Activated naive CD4-positive, alpha-beta T cell treated with anti-CD3 and anti-CD28 coated beads for 36 hours (primary cell): ENCODE measurements at places on chromosomes 12 and 14.

DNA sequence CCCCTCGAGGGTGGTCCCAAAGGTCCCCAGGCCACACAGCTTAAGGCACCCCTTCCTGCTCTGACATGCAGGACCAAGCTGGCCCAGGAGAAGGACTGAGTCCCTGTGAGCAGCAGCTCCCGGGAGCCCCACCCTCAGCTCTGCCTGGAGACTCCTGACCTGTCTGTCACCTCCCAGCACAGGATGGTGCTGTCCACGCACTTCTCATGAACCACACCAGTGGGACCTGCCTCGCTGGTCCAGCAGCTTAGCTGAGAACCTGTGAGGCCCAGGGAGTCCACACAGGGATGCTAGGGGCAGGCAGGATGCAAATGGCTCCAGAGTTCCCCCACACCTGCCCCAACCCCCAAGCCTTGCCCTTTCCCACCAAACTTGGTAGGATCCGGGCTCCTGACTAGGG lies 27.7 kb downstream of the CCDC85C start:
- no peak for DNase-seq

- DNase-seq = no peak
These were observed 19.8 kb upstream of the KCNH3 start for GRCh38 chr12:49518914-49519573.

DNA sequence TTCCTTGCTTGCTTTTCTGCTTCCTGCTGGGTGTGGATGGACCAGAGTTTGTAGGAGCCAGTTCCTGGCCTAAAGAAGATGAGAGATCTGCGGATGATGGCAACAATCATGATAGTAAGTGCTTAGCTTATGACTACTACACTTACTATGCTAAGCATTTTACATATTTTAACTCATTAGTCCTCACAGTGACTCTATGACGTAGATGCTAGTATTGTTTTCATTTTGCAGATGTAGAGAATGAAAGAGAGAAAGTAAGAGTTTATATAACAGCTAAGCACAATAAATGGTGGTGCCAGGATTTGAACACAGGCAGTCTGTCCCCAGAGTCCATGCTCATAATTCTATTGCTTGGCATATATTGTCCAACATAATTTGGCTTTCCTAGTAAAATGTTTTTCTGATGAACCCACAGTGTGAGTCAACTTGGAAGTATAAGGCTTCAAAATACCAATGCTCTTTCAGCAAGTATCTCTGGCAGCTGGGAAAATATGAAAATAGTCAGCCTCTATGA lies 363.2 kb upstream of the DDHD1 start:
- DNase-seq = no peak

DNA sequence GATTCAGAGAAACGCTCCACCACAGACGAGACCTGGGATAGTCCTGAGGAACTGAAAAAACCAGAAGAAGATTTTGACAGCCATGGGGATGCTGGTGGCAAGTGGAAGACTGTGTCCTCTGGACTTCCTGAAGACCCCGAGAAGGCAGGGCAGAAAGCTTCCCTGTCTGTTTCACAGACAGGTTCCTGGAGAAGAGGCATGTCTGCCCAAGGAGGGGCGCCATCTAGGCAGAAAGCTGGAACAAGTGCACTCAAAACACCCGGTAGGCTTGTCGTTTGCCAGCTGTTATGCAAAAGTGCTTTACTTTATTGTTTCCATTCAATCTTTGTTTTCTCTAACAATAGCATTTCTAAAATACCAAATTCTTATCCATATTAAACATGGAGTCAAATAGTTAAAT lies 287.3 kb downstream of the NAV3 start:
- DNase-seq = no peak

DNA sequence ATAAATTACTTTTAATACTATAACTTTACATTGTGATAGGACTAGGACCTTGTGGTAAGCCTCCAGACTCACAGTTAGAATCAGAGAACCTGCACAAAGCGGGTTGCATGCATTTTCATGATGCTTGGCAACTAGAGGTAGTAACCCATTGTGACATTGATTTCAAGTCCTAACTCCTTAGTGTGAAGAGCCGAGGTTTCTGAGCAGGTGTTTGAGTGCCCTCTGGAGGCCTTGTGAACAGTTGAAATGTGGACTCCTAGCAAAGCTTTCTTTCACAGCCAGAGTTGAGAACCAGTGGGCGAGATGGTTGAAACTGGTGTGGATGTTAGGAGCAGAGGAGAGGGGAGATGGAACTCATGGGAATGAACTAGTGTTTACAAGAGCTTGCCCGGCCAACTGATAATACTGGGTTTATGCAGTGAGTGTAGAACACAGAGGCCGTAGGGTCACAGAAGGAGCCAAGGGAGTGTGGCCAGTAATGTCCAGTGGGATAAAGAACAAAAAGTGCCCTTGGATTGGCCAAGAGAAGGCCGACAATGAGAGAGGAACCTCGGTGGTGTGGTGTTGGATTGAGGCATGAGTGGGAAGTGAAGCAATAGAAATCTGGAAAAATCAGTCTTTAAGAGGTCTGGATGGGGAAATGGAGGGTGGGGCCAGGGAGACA lies 10.9 kb downstream of the ZNF664 start:
- peak; percentile 63 for DNase-seq

GRCh38 chr12:3602488-3602887 lies 111.5 kb downstream of the PRMT8 start:
- DNase-seq = no peak

DNA sequence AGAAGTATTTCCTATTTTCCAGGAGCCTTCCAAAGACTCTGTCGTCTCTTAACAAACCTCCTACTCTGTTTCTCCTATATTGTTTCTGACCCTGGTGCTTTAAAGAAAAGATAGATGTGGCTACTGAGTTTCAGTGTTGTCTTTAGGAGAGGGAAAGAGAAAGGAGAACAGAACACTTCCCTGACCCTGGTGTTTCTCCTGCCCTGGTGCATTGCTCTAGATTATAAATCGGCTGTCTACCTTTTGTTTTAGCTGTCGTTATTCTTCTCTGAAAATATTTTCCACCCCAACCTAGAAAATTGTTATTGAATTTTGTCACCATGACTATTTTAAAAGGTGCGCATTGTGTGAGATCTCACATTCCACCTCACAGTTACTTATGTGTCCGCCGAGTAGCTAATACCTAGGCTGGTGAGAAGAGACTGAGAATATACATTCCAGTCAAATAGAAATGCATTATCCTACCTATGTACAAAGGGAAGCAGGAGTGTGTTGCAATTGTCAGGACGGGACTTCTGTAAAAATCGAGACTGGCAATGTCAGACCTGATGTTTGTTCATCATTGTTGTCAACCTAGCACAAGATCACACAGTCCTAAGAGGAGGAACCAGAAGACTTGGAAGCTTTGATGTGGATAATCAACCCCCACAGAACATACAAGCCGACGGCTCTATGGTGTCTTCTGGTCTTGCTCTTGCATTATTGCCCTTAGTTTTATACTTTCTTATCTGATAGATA lies 108.7 kb upstream of the SLC38A4 start:
- no peak for DNase-seq

DNA sequence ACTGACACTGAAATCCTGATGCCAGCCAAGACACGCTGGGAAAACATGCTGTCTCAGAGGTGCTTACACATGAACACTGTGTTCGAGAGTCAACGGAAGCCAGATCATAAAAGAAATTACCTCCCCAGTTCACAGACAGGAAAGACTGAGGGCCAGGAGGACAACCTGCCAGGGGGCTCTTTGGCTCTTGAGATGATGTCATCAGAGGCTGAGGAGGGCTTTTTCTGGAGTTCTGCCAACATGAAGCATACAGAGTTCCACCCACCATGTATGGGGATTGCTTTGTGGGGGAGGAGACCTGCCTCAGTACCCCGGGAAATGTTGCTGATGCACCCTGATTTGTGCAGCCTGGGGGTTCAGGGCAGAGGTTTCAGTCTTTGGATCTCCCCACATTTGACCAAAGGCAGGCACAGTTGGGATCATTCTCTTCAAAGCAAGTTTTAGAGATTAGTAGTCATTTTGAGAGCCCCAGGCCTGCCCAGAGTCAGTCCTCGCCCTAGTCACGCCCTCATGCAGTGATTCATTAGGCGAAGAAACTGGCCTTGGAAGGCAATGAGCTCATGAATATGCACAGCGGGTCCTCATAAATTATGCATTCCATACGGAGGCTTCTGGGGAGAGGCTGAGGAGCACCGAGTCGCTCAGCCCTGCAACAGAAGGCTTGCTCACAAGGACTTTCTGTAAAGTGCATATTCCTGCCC lies 34.9 kb upstream of the EML1 start:
- DNase-seq = no peak
